ENCODE measurements at places on chromosomes 11 and 22. TPM values are rescaled to one million over a fixed set of nuclear protein-coding genes. Genes with fewer than 3 reads are reported as not detected.

Gene CHRM1
- 0.71 TPM for polyA plus RNA-seq

- no peak for DNase-seq
Measured at GRCh38 chr22:20025401-20026203, 4.7 kb downstream of the TANGO2 start.

DNA sequence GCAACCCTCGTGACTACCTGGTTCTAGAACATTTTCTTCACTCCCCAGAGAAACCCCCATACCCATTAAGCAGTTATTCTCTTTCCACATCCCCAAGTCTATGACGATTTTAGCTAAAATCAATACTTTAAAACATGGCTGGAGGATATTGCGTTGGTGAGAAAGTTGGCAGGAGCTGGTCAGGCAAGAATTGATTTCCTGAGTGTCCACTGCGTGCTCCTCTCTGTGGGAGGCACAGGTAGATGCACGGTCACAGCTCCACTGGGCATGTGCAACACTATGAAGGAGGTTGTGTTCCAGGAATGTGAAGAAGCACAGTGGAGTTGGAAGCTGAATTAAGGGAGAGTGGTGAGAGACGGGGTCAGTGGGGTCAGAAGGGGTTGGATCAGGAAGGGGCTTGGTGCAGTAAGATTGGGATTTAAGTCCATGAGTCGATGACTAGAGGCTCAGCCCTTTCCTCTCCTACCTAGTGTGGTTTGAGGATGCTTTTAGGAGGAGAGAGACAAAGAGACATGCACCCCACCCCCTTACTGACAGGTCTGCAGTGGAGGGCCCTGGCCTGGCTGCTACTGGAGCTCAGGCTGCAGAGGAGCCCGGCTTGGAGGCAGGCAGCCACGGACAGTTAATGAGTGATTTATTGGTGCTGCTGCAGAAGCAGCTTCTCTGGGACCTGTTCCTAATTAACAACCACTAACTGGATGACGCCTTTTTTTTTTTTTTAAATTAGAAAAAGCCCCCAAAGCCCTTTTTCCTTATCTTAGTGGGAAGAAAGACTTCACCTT is 395.6 kb downstream of the TENM4 start:
- no peak for DNase-seq

- no peak for DNase-seq
Measured at GRCh38 chr11:35180317-35181233, 41.6 kb downstream of the CD44 start.

DNA sequence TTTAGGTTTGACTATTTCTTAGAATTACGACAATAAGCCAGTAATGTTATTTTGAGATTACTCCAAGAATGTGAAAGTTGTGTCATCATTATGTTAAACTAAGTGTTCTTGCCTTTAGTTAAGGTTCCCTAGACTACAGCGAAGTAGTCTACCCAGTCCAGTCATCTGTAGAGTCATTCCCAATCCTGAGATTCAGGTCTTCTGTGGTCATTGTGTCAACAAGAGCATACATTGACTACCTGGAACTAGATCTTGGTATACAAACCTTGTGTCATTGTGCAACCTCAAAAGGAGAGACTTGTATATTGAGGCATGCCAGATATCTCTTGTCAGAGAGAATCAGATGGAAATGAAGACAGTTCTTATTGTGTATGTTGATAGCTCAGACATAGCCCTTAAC is 115.9 kb downstream of the ATM start:
- no peak for DNase-seq

All from left lung (tissue), 14 donors.